ENCODE measurements at places on chromosomes 1 and 21.

GRCh38 chr21:29155118-29155932 is 24.9 kb downstream of the MAP3K7CL start:
- DNase-seq: no peak

DNA sequence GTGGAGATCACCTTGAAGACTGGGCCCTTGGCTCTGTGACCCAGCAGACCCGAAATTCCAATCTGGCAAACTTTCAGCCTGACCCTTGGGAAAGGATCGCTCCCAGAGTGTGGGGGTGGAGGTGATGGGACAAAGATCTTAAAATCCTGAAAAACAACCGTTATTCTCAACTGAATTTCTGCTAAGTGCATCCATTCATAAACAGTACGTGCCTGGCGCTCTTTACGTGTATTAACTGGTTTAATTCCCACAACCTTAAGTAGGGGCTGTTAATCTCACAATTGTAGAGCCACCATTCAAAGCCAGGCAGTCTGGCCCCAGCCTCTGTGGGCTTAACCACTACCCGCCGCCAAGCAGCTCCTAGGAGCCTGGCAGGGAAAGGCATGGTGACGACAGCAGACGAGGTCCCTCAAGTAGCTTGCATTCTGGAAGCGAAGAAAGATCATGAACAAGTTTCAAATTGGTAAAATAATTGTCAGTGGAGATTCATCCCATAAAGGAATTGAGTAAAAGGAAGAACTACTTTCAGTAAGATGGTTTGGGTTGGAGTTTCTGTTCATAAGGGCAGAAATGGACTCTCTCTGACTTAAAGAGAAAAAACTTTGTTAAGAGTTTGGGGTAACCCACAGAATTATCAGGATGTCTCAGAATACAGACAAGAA is 11.4 kb upstream of the RGS16 start:
- DNase-seq: peak; percentile 81

- DNase-seq: no peak
These were observed 6.8 kb downstream of the MX1 start for GRCh38 chr21:41432562-41433460.

GRCh38 chr1:7629465-7630195 is 141.5 kb upstream of the VAMP3 start:
- no peak for DNase-seq

All from stimulated activated effector memory CD8-positive, alpha-beta T cell treated with anti-CD3 and anti-CD28 coated beads, Interleukin-12 subunit alpha, Interleukin-12 subunit beta, amount 100 ng/mL, for 72 hours (primary cell).